Spinal cord (tissue), 10 donors: ENCODE measurements at places on chromosomes 1 and 21. TPM values are rescaled to one million over a fixed set of nuclear protein-coding genes. Genes with fewer than 3 reads are reported as not detected.

CHODL gene
- total RNA-seq = 18.8 TPM

SYT14 gene
- total RNA-seq = 8.5 TPM

C8B gene
- total RNA-seq = not detected

ANKRD65 gene
- 6.7 TPM for total RNA-seq

FMN2 gene
- total RNA-seq = 17.1 TPM

MNDA gene
- total RNA-seq = 4.4 TPM

TMIGD3 gene
- total RNA-seq = 2.4 TPM

DBT gene
- 14.5 TPM for total RNA-seq

CAMTA1 gene
- total RNA-seq = 204 TPM

TSACC gene
- total RNA-seq = not detected

C1orf116 gene
- total RNA-seq = 0.10 TPM

RIT1 gene
- 42.9 TPM for total RNA-seq

LCE1A gene
- total RNA-seq = not detected

SERTAD4 gene
- 7.6 TPM for total RNA-seq

ATP5IF1 gene
- 182 TPM for total RNA-seq

SLC45A1 gene
- 10.4 TPM for total RNA-seq

SPRR2E gene
- total RNA-seq = not detected

SLC9C2 gene
- 1.3 TPM for total RNA-seq

KCNA3 gene
- 4.0 TPM for total RNA-seq

SPAG17 gene
- total RNA-seq = 35.5 TPM

DMRTA2 gene
- not detected for total RNA-seq
